ENCODE measurements at places on chromosomes 1 and 21. TPM values are rescaled to one million over a fixed set of nuclear protein-coding genes. Genes with fewer than 3 reads are reported as not detected.

DNA sequence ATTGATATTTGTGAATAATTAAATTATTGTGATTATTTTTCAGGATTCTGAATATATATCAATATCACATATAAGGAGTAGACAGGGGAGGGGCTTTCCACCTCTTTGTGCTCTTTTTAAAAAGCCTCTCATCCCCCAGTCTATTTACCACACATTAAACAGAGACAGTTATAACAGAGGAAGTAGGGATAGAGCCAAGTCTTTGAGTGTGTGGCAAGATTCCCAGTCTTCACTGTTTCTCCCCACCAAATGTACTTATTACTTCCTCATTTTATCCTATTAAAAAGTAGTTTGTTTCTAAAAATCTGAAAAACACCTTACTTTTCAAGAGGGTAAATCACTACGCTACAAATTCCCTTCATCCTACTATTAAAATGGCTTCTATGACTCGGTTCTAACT is 46.7 kb downstream of the EPS15 start:
- no peak overlapping the region for H3K4me3 ChIP-seq
- H3K4me1 ChIP-seq, result no peaks in the 10 kb centered on the region
- peaks cover 2% of the 10 kb centered on the region for H3K36me3 ChIP-seq
- no peaks in the 10 kb centered on the region for H3K27me3 ChIP-seq
- DNase-seq, result peak; percentile 31

DNA sequence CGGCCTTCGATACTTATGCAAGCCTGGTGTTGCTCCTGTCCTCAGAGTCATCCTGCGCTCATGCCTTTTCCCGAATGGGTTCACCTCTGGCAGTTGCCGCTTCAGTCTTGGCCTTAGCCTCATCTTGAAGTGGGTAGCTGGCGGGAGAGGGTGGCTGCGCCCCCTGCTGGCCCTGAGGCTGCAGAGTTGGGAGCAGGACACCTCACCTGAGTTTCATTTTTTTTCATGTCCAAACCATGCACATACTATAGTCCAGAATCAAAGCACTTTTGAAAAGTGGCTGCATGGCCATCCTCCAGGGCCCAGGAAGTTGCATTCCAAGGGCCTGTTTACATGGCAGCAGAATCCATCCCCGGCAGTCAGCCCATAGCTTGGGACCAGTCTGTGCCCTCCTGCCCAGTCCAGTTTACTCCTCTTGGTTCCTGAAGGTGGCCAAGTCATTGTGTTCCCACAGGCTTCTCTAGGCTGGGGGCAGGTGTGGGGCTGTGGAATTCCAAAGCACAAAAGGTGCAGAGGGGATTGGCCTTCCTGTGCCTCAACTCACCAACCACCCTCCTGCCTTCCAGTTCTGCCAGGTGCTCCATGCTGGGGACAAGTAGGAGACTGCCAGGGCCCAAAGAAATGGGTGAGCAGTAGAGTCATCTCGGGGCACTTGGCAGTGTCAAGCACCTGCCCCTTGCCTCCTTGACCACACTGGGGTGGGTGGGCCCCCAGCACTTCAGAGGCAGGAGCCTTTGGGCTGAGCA is 44.0 kb downstream of the YARS1 start:
- H3K27ac ChIP-seq, result no peak overlapping the region
- DNase-seq, result peak; percentile 66
- peaks cover 18% of the 10 kb centered on the region for H3K36me3 ChIP-seq
- no peaks in the 10 kb centered on the region for H3K27me3 ChIP-seq

DNA sequence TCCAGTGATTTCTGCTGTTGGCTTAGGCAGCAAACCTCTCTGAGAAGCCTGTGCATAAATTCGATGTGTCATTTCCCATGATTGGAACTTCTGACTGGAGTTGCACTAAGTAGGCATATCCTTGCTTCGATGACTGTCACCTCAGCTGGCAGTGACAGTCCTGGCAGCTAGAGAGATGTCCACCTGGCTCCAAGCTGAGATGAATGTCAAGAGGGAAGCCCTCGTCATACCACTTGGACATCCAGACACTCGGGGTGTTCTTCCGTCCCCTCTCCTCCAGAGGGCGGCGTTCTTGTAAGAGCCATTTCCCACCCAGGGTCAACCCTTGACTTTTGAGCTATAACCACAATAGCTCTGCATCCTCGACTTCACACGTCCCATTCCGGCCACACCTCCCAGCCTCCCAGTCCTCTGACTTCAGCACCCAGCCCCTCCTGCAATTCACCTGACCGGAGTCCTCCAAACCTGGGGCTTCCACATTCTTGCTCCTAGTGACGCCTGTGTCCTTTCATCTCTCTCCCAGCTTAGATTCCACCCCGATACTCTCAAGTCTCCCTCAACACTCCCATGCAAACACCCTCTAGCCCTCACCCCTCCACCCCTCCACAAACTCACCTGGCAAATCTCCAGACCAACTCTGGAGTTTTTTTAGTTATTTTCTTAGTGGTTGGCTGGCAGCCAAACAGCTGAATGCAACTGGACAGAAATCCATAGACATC is 17.3 kb downstream of the CA6 start:
- DNase-seq, result peak; percentile 40
- no peak overlapping the region for H3K27ac ChIP-seq
- H3K4me3 ChIP-seq, result no peak overlapping the region
- H3K36me3 ChIP-seq, result no peaks in the 10 kb centered on the region

Gene FMN2
- total RNA-seq, result not detected

Gene CFHR5
- not detected for total RNA-seq

Gene MPZL1
- 99.4 TPM for total RNA-seq

Gene GJB3
- not detected for total RNA-seq
